Amniotic epithelial cell (primary cell): ENCODE measurements at places on chromosomes 13 and 19.

- peak; percentile 48 for DNase-seq
These were observed 56.3 kb downstream of the FOXO1 start for GRCh38 chr13:40609972-40610726.

GRCh38 chr13:29684441-29684840 lies 89.0 kb upstream of the SLC7A1 start:
- no peak for DNase-seq

GRCh38 chr19:1162404-1163282 lies 11.4 kb downstream of the SBNO2 start:
- DNase-seq = no peak

DNA sequence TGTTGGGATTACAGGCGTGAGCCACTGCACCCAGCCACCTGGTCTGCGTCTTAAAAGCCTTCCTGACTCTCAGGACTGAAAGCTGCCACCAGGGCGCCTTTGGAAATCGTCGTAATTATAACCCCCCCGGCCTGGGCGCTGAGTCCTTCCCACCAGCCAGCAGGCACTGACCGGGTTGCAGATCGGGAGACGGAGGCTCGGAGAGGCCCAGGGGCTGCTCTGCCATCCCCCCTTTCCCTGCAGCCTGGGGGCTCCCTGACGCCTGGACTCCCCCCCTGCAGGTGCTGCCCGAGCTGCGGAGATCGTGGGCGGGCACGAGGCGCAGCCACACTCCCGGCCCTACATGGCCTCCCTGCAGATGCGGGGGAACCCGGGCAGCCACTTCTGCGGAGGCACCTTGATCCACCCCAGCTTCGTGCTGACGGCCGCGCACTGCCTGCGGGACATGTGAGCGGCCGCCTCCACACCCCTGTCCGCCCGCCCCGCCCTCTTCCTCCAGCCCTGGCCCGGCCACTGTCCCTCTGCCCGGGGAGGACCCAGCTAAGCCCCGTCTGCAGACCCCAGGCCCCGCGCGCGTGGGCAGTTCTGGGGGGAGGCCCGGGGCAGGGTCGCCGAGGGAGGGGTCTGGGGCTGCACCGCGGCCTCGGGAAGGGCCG lies 2.5 kb downstream of the PRTN3 start:
- DNase-seq = no peak

DNA sequence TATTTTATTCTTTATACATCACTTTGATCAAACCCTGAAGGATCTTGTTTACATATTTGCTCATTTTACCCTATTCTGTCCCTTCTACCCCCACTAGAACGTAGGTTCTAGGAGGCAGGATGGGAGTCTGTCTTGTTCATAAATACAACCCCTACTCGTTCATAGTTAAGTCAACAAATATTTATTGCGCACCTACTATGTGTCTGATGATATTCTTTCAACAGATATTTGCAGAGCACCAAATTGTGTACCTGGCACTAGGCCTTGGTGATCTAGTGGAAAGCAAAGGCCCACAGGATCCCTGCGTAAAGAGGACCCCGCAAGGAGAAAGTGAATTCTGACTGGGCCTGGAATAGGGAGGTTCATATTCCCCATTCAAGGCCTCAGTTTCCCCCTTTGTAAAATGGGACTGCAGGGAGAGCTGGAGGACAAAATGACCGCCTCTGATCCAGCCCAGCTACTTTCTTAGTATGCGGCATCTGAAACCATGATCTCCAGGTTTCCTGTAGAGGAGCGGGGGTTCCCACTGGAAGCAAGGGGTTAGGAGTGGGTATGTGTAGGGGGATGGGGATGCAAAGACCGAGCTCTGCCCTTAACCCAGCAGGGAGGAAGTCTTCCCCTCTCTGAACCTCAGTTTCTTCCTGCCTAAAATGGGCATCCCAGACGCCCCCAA lies 534 bp upstream of the GEMIN7 start:
- DNase-seq = no peak

DNA sequence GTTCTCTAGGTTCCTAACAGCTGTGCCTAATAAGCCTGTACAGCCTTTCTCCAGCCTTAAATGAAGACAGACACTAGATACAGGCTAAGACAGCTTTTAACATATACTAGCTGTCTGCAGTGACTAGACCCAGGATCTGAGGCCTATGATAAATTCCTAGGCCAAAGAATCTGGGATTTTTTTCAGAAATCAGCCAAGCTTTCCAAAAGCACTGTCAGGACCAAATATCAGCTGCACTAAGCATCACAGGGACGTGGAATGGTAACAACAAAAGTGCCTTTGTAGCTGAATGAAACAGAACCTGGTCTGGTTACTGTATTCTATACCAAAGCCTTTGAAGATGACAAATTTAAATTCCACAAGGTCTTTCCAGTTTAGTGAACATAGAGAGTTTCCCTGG lies 77.9 kb upstream of the DOCK9 start:
- DNase-seq = no peak

DNA sequence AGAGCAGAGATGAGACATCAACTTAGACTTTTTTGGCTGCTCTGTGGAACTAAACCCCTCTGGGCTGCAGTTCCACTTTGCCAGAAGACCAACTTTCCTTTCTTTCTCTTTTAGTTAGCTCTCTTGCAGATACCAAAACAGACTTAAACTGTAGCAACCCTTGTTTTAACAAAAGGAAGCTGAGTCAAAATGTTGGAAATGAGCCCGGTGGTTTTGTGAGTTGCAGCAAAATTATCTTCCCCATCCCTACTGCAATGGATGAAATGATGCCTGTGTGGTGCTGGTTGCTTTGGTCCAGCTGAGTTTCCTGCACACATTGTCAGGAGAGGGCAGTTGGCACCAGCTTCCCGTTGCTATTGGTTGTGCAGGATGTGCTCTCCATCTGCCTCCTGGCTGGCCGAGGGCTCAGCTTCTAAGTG lies 115.3 kb downstream of the LRCH1 start:
- DNase-seq = peak; percentile 78

DNA sequence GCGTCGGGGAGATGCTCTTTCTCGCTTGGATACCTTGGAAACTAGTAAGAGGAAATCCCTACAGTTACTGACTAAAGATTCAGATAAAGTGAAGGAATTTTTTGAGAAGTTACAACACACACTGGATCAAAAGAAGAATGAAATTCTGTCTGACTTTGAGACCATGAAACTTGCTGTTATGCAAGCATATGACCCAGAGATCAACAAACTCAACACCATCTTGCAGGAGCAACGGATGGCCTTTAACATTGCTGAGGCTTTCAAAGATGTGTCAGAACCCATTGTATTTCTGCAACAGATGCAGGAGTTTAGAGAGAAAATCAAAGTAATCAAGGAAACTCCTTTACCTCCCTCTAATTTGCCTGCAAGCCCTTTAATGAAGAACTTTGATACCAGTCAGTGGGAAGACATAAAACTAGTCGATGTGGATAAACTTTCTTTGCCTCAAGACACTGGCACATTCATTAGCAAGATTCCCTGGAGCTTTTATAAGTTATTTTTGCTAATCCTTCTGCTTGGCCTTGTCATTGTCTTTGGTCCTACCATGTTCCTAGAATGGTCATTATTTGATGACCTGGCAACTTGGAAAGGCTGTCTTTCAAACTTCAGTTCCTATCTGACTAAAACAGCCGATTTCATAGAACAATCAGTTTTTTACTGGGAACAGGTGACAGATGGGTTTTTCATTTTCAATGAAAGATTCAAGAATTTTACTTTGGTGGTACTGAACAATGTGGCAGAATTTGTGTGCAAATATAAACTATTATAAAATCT lies 2.7 kb upstream of the KCNRG start:
- peak; percentile 89 for DNase-seq

GRCh38 chr13:84816567-84817105 lies 934.4 kb upstream of the SLITRK1 start:
- no peak for DNase-seq

- no peak for DNase-seq
These were observed 142.3 kb downstream of the KLF12 start for GRCh38 chr13:73991884-73992283.

- DNase-seq = no peak
These were observed 492 bp upstream of the PGLYRP1 start for GRCh38 chr19:46023311-46023779.

- DNase-seq = peak; percentile 64
These were observed 6.3 kb upstream of the DNAAF3 start for GRCh38 chr19:55172741-55173140.

DNA sequence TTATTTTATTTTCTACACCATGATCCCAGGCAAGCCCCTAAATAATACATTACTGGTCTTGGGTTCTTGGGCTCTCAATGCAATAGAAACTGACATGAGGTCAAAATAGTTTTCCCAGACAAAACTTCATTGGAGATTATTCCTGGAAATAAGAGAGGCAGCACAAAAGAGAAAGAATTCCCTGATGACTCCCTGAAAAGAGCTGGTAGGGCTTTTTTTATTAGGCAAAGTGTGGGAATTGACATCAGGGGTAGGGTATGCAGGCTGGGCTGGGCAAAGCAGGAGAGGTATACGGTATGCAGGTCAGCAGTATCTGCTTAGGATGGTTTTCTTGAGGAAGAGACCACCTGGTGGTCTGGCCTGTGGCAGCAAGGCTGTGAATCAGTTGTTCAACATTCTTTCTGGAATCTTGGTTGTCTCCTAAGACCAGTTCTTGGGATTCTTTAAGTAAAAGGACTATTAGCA lies 9.3 kb upstream of the IGFL3 start:
- DNase-seq = no peak

DNA sequence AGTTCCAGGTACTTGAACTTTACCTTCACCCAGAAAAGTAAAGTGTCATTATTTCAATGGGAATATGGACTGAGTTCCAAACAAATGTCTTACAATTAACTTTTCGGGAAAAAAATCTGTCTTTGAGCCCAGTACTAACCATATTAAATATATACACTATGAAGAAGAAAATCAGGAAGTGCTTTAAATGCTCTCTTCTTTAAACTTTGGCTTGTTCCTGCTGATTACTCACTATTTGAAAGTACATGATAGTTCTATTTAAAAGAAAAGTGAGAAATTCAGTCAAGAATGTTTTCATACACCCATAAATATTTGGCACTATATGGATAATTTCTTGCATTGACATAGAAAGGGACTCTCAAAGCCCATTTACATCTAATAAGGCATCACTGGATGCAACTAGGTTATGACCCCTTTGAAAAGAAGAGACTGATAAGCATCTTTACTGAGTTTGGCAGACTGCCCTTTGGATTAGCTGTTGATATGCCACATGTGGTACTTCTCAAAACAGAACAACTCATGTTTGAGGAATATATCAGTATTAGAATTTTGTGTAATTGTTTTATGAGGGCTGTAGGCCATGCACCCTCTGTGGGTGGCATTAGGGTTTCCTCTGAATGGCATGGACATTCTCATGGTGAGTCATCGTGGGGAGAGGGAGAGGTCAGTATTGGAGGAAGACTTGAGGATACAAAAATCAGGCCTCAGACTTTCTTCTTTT lies 25.0 kb upstream of the VWA8 start:
- DNase-seq = peak; percentile 80

- DNase-seq = peak; percentile 46
These were observed 456.0 kb downstream of the TBC1D4 start for GRCh38 chr13:75025956-75026355.

DNA sequence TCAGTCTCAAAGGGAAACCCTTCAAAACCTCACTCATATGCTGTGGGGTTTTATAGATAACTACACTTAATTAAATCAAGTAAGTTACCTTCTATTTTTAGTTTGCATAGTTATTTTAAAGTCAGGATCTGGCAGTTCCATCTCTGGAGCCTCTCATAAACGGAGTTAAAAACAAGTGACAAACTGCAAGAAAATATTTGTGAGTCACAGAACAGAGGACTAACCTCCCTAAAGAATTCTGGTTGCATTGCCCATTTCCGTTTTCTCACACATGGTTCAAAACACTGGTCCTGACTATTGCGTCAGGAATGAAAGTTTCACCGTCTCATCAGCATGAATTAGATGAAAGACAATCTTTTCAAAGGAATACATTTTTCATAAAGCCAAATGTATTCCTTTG lies 10.6 kb downstream of the RXFP2 start:
- peak; percentile 93 for DNase-seq
